ENCODE measurements at places on chromosomes 16 and 17. TPM values are rescaled to one million over a fixed set of nuclear protein-coding genes. Genes with fewer than 3 reads are reported as not detected.
A peak's percentile ranks its signal among the peaks of the same experiment; 100 is the strongest.

- H3K4me1 ChIP-seq = peaks cover 3% of the 10 kb centered on the region
- H3K27me3 ChIP-seq = no peaks in the 10 kb centered on the region
- H3K36me3 ChIP-seq = no peaks in the 10 kb centered on the region
- H3K27ac ChIP-seq = no peak overlapping the region
Measured at GRCh38 chr16:74709441-74709877, 8.8 kb upstream of the MLKL start.

GRCh38 chr16:21940570-21940969, 12.6 kb upstream of the UQCRC2 start:
- DNase-seq = no peak
- no peaks in the 10 kb centered on the region for H3K27me3 ChIP-seq
- H3K4me1 ChIP-seq = no peaks in the 10 kb centered on the region
- no peaks in the 10 kb centered on the region for H3K36me3 ChIP-seq
- H3K4me3 ChIP-seq = no peak overlapping the region
- no peak overlapping the region for H3K27ac ChIP-seq

- no peaks in the 10 kb centered on the region for H3K36me3 ChIP-seq
- H3K27ac ChIP-seq = no peak overlapping the region
- no peaks in the 10 kb centered on the region for H3K4me1 ChIP-seq
- no peaks in the 10 kb centered on the region for H3K27me3 ChIP-seq
Measured at GRCh38 chr17:65532101-65532890, 29.2 kb downstream of the AXIN2 start.

- H3K27me3 ChIP-seq = no peaks in the 10 kb centered on the region
- no peaks in the 10 kb centered on the region for H3K36me3 ChIP-seq
- DNase-seq = no peak
- no peak overlapping the region for H3K4me3 ChIP-seq
- no peaks in the 10 kb centered on the region for H3K4me1 ChIP-seq
Measured at GRCh38 chr17:53483704-53484103, 339.0 kb upstream of the KIF2B start.

- peaks cover 26% of the 10 kb centered on the region for H3K36me3 ChIP-seq
- H3K4me3 ChIP-seq = no peak overlapping the region
- H3K27ac ChIP-seq = no peak overlapping the region
- DNase-seq = no peak
Measured at GRCh38 chr17:75854101-75854748, 910 bp downstream of the WBP2 start.

NTN3 gene
- total RNA-seq = not detected

DNA sequence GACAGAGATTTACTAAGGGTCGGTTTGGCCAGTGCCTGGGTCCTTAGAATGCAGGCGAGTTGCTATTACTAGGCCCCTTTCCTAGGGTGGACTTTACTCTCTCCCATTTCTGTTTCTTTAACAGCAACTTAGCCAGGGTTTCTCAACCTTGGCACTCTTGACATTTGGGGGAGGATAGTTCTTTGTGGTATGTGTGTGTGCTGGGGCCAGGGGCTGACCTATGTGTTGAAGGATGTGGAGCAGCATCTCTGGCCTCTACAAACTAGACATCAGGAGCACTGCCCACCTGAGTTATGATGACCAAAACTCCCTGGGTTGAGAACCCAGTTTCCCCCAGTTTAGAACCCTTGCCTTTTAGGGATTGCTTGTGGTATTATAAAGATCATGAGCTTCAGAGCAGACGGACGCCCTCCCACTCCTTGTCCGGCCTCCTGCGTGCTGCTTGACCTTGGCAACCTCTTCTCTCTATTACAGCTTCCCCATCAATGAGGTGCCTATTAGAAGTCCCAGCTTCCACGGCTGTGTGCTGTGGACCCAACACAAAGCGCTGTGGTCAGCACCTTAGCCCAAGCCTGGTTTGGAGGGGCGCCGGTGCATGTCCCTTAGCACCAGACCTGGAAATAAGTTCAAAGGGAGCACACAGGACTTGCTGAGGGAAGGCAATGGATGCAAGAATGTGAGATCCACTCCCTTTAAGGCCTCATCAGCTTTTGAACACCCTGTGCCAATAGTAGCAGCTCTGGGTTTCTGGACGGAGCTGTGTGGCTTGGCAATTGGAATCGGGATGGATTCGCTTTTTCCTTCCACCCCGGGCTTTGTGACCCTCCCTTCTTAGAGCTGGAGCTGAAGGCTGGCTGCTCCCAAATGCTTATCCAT, 239.2 kb upstream of the MAF start:
- H3K36me3 ChIP-seq = no peaks in the 10 kb centered on the region
- H3K4me1 ChIP-seq = peaks cover under 1% of the 10 kb centered on the region
- H3K27ac ChIP-seq = no peak overlapping the region
- DNase-seq = no peak

- peaks cover 21% of the 10 kb centered on the region for H3K27me3 ChIP-seq
- H3K4me3 ChIP-seq = no peak overlapping the region
- no peak overlapping the region for H3K27ac ChIP-seq
- H3K36me3 ChIP-seq = no peaks in the 10 kb centered on the region
Measured at GRCh38 chr17:63533433-63534077, 10.4 kb downstream of the KCNH6 start.

DNA sequence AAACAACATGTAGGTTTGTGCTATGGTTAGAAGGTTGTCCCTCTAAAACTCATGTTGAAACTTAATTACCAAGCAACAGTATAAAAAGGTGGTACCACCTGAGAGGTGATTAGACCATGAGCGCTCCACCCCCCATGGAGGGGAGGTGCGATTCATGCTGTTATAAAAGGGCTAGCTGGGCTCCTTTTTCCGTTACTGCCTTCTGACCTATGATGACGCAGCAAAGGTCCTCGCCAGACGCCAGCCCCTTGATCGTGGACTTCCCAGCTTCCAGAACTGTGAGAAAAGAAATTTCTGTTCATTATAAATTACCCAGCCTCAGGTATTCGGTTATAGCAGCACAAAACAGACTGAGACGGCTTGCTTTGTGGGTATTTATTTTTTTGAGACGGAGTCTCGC, 167.8 kb downstream of the SNX29 start:
- H3K4me3 ChIP-seq = no peak overlapping the region
- no peaks in the 10 kb centered on the region for H3K27me3 ChIP-seq
- H3K27ac ChIP-seq = no peak overlapping the region
- no peak for DNase-seq

- no peak overlapping the region for H3K27ac ChIP-seq
- no peak for DNase-seq
- no peaks in the 10 kb centered on the region for H3K27me3 ChIP-seq
- peaks cover 6% of the 10 kb centered on the region for H3K4me1 ChIP-seq
- peaks cover 32% of the 10 kb centered on the region for H3K36me3 ChIP-seq
Measured at GRCh38 chr16:17203424-17203823, 267.3 kb downstream of the XYLT1 start.

- no peaks in the 10 kb centered on the region for H3K4me1 ChIP-seq
- H3K4me3 ChIP-seq = no peak overlapping the region
- no peak for DNase-seq
- H3K27me3 ChIP-seq = peaks cover 9% of the 10 kb centered on the region
Measured at GRCh38 chr17:13765701-13766100, 164.0 kb upstream of the HS3ST3A1 start.

GRAP gene
- 31.5 TPM for total RNA-seq

GRAPL gene
- total RNA-seq = 59.0 TPM

DNA sequence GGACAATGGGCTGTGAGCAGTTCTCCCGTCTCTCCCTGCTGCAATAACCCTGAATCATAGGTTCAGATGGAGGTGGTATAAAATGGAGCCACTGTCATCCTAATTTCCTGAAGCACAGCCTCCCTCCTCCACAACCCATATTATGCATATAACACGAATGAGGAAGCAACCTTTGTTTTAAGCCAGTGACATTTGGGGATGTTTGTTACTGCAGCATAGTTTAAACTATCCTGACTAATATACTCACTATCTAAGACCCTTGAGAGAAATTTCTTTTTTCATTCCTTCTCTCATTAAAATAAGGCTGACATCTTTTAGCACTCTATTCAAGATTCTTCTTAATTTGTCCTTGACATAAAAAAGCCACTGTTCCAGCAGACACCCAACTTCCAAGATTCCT, 413.4 kb downstream of the SOX9 start:
- no peaks in the 10 kb centered on the region for H3K4me1 ChIP-seq
- no peak overlapping the region for H3K4me3 ChIP-seq
- DNase-seq = no peak

- peaks cover 28% of the 10 kb centered on the region for H3K36me3 ChIP-seq
- no peaks in the 10 kb centered on the region for H3K4me1 ChIP-seq
- H3K27me3 ChIP-seq = no peaks in the 10 kb centered on the region
- H3K4me3 ChIP-seq = no peak overlapping the region
- no peak for DNase-seq
- no peak overlapping the region for H3K27ac ChIP-seq
Measured at GRCh38 chr16:5024632-5025031, 9.1 kb downstream of the NAGPA start.

GRCh38 chr16:57846078-57846697, 43.9 kb upstream of the KIFC3 start:
- no peaks in the 10 kb centered on the region for H3K27me3 ChIP-seq
- no peak for DNase-seq
- no peak overlapping the region for H3K27ac ChIP-seq

DNA sequence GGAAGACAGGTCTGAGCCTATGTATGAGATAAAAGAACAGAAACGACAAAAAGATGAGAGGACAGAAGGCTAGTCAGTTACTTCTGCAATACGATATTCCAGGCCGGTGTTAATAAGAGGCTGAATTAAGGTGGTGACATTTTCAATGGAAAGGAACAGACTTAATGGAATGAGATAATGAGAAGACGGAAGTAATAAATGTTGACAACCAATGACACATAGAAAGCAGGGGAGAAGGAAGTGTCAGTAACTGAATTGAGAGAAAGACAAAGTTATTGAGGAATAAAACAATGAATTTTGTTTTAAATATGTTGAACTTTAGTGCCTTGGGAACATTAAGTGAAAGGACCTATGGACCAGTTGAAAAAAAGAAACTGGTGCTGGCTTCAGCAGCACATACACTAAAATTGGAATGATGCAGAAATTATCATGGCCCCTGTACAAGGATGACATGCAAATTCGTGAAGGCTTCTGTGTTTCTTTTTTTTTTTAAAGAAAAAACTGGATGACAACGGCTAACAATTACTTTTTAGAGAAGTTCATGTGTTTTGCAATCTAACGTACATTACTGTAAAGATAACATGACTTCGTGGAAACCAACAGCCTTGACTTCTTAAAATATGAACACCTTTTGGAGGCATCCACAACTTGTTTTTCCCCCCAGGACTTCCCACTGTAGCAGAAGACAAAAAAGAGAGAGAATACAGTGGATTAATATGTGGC, 18.5 kb upstream of the CPD start:
- H3K27me3 ChIP-seq = no peaks in the 10 kb centered on the region
- H3K36me3 ChIP-seq = no peaks in the 10 kb centered on the region
- no peak overlapping the region for H3K27ac ChIP-seq
- DNase-seq = no peak

DNA sequence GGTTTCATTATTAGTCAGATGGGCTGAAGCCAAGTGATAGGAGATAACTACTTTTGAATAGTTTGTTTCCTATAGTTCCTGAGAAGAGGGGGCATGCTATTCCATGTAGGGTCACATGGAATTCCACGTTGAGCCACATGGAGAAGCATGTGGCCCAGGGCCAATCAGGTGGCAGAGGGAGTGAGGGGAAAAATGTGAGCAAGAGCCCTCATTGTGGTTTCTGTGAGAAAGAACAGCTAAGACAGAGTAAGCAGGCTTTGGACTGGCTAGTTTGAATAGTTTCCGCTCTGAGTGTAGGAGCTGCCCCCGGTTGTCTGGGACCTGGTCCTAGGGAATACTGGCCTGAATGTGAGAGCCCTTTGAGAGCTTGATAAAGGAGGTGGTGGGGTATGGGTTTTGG, 69.9 kb upstream of the CNTNAP4 start:
- no peaks in the 10 kb centered on the region for H3K27me3 ChIP-seq
- no peaks in the 10 kb centered on the region for H3K4me1 ChIP-seq
- no peak overlapping the region for H3K27ac ChIP-seq
- H3K36me3 ChIP-seq = no peaks in the 10 kb centered on the region
- no peak for DNase-seq

DNA sequence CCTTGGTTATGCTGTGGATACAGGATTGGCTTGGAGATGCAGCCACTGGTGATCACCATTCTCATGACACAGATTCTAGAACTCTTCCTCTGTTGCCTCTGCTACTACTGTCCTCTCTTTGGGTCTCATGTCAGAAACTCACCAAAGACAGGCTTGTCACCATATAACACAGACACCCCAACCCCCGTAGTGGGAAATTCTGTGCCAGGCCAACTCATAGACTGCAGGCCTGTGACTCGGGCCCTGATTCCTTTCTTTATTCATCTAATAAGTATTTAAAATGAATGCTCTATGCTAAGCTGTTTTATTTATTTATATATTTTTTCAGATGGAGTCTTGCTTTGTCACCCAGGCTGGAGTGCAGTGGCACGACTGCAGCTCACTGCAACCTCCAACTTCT, 9.5 kb downstream of the CYB5D2 start:
- H3K27me3 ChIP-seq = no peaks in the 10 kb centered on the region
- H3K27ac ChIP-seq = no peak overlapping the region
- H3K36me3 ChIP-seq = peaks cover 31% of the 10 kb centered on the region
- H3K4me3 ChIP-seq = no peak overlapping the region

GRCh38 chr16:87491522-87492290, 1.1 kb downstream of the ZCCHC14 start:
- H3K4me1 ChIP-seq = peaks cover 38% of the 10 kb centered on the region
- H3K36me3 ChIP-seq = peaks cover 2% of the 10 kb centered on the region
- peak overlapping the region; percentile 70 for H3K4me3 ChIP-seq
- peak; percentile 27 for DNase-seq
- no peak overlapping the region for H3K27ac ChIP-seq

GRCh38 chr16:88601313-88602036, 31.3 kb downstream of the ZC3H18 start:
- no peaks in the 10 kb centered on the region for H3K27me3 ChIP-seq
- H3K27ac ChIP-seq = no peak overlapping the region
- H3K36me3 ChIP-seq = peaks cover 66% of the 10 kb centered on the region
- no peak overlapping the region for H3K4me3 ChIP-seq
- no peaks in the 10 kb centered on the region for H3K4me1 ChIP-seq
- DNase-seq = no peak

- DNase-seq = no peak
- no peaks in the 10 kb centered on the region for H3K27me3 ChIP-seq
- H3K4me1 ChIP-seq = no peaks in the 10 kb centered on the region
- H3K4me3 ChIP-seq = no peak overlapping the region
Measured at GRCh38 chr17:70552230-70552981, 383.1 kb downstream of the KCNJ2 start.

GRCh38 chr16:14501331-14502255, 128.5 kb downstream of the PARN start:
- H3K36me3 ChIP-seq = peaks cover 16% of the 10 kb centered on the region
- H3K4me1 ChIP-seq = peaks cover 13% of the 10 kb centered on the region
- no peak overlapping the region for H3K27ac ChIP-seq
- H3K27me3 ChIP-seq = no peaks in the 10 kb centered on the region
- H3K4me3 ChIP-seq = no peak overlapping the region
